Prostate gland (tissue), 2 donors: ENCODE measurements at places on chromosomes 13 and 19. TPM values are rescaled to one million over a fixed set of nuclear protein-coding genes. Genes with fewer than 3 reads are reported as not detected.

DNA sequence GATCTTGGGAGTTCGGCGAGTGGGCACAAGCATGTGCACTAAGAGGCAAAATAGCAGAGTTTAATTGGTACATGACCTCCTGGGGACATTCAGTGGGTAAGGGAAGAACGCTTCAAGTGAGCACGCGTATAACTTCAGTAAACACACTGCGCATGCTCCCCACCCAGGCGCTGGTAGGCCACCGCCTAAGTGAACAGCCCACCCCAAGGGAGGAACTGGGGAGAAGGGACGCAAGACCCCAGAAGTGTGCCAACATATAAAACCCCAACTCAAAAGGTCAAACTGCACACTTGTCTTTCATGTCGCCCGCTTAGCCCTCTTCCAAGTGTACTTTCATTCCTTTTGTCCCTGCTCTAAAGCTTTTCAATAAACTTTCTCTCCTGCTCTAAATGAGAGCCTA is 10.5 kb upstream of the NTN5 start:
- DNase-seq, result no peak

- no peak for DNase-seq
These were observed 78.6 kb upstream of the DOCK9 start for GRCh38 chr13:99056381-99057014.

DNA sequence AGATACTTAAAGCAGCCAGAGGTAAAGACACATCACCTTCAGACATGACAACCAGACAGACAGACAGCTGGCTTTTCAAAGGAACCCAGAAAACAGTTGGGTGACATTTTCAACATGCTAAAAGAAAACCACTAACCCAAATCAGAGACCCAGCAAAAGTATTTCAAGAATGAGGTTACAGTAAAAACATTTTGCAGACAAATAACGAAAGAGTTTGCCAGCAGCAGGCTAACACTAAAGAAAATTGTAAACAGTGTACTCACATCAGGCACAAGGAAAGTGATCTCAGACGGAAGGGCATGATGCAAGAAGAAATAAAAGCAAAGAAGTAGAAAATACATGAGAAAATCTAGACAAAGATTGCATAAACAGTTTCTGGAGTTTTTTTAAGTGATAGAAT is 46.4 kb downstream of the AP1M1 start:
- DNase-seq, result no peak

GRCh38 chr19:50272263-50272897 is 56.8 kb downstream of the KCNC3 start:
- no peak for DNase-seq

Gene IGSF23
- not detected for total RNA-seq

Gene DNAAF3
- 16.1 TPM for total RNA-seq

Gene SMIM44
- total RNA-seq, result not detected
